ENCODE measurements at places on chromosomes 11 and 22.

DNA sequence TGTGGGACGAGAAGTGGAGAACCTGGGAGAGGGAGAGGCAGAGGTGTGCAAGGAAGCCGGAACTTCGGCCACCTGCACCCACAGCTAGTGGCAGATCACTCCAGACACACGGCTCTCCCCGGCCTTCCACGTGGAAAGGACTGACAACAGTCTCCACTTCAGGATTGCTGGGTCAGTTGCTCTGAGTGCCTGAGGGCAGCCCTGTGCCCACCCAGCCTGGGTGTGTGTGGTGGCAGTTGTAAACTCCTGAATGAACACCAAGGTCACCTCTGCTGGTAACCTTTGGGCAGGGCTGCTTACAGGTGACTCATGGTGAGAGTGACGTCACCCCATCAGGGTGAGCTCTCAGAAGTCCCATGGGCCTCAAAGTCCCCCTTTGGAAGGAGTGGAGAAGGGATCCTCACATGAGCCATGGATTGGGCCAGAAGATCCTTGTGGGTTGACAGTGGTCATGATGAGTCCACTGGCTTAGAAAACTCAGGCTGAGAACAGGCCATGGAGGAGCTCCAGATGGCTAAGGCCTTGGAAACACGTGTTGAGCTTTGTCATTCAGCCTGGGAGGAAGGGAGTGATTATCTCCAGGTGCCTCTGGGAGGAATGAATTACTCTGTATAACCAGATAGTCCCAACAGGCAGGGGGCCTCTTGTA lies 71.3 kb downstream of the BCR start:
- DNase-seq: no peak

DNA sequence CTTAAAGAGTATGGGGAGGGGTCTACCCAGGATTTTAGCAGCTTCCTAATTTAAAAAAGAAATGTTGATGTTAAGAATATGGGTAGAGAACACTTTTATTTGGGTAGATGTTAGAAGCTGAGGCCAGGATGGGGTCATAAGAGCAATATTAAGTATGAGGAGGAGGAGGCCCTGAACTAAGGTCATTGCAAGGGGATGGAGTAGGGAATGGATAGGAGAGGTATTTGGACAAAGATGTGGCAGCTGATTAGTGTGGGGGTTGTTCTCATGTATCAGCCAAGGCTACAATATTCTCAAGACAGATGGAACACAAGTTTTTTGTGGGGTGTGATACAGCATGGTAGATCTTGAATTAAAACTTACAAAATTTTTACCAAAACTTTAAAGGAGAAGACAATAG lies 35.7 kb upstream of the GLYATL2 start:
- no peak for DNase-seq

GRCh38 chr11:44767421-44767820 lies 40.7 kb downstream of the TSPAN18 start:
- no peak for DNase-seq

GRCh38 chr11:102806296-102806695 lies 8.3 kb upstream of the MMP1 start:
- no peak for DNase-seq

DNA sequence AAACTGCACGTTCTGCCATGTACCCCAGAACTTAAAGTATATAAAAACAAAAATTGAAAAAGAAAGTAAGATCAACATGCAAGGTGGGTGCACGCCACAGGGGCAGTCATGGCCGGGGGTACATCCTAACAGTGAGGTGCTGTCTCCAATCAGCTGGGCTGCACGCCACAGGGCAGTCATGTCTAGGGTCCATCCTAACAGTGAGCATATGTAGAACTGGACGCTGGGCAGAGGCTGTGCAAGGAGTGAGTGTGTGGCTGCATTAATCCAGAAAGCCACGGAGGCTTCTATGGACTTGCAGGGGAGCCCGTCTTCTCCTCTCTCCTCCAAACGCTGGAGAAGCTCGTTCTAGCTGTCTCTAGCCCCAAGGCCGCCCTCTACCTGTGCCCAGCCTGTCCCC lies 1105.0 kb downstream of the BRD1 start:
- DNase-seq: no peak

GRCh38 chr11:46249103-46249937 lies 28.1 kb upstream of the CREB3L1 start:
- DNase-seq: no peak

- no peak for DNase-seq
Measured at GRCh38 chr22:22689621-22690345, 45.4 kb downstream of the GGTLC2 start.

GRCh38 chr11:1853376-1854131 lies 670 bp downstream of the LSP1 start:
- DNase-seq: no peak

DNA sequence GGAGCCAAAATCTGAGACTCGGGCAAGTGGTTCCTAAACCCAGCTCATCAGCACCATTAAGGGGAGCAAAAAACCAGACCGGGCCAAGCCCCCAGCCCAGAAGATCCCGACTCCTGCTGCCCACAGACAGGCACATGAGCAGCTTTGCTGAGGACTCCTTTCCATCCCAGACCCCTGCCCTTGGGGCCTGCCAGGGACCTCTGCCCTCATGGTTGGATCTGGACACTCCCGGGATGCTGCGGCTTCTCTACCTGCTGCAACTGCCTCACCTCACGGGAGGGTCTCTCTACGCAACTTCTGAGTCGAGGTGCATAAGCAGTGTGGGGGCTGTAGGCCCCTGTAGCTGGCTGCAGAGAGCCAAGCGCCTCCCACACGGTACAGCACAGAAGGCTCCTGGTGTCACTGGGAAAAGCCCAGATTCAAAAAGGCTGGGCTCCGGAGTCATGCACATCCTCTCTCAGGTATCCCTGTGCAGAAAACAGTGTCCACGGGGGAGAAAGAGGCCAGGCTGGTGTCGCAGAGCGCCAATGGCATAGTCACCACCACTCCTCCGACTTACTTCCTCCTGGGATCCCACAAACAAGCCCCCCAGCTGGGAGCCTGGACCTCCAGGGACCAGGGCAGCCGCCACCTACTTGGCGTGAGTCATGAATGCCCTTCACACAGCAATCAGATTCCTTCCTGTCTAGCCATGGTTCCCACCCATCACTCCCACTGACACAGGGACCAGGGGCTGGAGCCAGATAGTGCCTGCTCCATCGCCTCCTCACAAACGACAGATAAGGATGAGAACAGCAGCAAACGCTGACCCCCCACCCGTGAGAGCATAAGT lies 122.1 kb downstream of the BCR start:
- no peak for DNase-seq

- DNase-seq: no peak
Measured at GRCh38 chr11:55714982-55715888, 53.2 kb downstream of the OR4C6 start.

DNA sequence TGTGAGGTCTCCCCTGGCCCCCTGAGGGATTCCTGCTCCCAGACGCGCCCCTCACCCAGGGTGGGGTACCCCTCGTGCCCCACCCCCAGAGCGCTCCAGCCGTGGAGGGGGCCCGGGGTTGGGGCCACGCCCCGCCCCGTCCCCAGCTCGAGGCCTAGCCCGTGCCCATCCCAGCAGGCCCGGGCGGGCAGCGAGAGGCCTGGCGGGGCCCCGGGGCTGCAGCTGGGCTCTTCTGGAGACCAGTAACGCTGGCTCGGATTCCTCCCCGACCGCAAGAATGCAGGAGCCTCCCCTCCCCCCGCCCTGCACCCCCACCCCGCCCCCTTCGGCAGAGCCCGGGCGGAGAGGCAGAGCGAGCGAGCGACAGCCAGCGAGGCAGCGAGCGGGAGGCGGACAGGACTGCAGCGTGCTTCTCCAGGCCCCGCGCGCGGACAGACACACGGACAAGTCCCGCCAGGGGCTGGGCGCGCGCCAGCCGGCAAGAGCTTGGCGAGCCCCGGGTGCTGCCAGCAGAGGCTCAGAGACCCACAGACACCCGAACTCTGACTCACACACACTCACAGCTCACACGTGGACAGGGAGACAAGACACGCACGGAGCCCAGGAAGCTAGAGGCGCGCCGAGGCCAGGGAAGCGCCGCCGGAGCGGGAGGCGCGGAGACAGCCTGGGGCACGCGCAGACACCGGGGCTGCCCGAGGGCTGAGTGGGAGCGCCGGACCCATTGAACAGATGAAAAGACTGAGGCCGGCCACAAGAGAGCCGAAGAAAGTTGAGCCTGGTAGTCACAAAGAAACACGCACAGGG lies 15.2 kb downstream of the BCL9L start:
- DNase-seq: no peak

- no peak for DNase-seq
Measured at GRCh38 chr22:36423461-36424404, 36.0 kb upstream of the MYH9 start.

- no peak for DNase-seq
Measured at GRCh38 chr22:50058906-50059880, 1.1 kb upstream of the TTLL8 start.

DNA sequence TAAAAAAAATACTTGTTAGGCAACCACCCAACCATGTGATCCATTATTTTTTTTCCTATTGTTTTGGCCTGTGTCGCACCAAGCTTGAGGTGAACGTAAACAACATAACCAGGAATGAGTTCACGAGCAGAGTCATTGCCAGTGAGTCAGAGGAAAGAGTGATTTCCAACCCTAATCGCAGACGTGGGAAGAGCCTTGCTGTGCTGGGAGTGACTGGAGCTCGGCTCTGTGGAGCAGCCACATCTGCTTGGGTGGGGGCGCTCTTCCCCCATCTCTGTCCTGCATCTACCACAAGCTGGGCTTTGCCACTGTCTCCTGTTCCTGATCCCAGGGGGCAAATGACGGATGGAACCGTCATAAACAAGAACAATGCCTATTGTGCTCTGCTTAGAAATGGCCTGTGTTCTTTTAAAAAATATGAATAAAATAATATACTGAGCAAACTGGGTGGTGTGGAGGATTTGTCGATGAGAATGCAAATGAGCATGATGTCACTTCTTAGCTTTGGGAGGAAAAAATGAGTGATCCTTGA lies 210.0 kb downstream of the KIRREL3 start:
- no peak for DNase-seq

DNA sequence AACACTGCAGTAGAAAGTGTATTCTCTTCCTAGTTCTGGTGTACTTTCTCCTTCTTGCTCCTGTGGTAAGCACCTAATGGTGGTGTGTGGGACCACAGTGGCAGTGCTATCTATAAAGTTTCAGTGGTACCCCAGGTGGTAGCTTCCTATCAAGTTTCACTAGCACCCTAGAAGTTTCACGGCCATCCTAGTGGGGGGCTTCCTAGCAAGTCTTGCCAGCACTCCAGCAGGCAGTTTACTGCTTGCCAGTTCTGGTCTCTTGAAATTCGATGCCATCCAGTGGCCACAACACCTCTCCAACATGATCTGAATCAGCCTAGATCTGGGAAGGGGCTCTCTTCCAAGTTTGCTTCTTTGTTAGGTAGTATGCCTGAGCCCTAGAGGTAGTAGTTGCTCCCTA lies 229.6 kb downstream of the SWAP70 start:
- DNase-seq: no peak

DNA sequence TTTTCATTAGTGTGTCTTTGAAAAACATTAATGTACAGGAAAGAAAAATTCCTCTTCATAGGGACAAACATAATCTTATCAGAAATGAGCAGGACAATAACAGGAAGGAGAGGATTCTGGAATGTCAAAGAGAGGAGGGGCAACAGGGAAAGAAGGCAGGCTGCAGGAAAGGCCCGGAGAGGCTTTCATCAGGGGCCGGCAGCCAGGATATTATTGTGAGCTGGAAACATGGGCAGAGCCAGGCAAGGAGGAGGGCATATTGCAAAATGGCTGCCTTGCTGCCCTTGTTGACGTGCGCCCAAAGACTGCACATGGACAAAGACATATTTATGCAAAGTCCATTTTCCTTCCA lies 433.7 kb downstream of the ETS1 start:
- DNase-seq: no peak

DNA sequence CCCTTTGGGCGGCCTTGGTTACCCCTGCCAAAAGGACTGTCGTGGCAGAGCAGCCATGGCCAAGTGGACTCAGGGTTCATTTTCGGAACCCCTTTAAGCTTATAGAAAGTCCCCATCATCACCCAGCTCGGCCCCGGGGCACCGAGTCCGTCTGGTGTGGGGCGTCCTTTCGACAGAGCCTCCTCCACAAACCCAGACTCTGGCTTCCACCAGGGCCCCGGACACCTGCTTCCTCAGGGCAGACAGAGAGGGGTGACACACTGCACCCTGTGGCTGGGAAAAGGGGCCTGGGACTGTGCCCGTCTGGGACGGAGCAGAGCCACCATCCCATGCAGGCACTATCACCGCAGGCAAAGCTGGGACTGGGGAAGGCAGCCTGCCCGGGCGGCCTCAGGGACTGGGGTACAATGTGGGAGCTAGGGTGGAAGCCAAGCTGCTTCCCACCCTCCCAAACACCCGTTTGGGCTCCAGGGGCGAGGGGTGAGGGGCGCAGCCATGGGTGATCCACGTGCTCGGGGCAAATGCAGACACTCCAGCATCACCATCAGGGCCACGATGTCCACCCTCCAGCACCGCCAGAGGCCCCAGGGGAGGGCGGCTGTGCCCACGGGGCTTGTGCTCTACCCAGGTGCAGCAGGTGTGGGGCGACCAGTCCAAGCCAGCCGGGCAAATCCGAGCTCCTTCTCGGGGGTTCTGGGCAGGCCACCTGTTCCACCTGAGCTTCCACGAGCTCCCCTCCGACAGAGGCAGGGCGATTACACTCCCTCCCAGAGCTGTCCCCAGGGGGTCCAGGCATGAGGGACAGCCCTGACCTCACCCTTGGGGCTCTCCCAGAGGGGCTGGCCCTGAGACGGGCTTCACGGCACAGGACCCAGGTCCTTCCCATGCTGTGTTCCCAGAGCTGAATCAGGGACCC lies 11.7 kb upstream of the MRPL23 start:
- DNase-seq: no peak

DNA sequence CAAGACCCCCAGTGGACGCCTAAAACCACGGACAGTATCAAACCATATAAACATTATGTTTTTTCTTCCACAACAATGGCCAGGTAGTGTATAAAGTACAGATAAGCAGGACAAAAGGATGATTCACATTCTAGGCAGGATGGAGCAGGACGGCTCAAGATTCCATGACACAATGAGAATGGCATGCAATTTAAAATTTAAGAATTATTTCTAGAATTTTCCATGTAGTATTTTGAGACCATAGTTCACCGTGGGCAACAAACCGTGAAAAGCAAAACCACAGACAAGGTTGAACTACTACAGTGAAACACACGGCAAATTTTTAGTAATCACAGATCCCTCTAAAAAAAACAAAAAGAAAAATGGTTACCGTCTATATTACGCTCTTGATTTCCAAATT lies 7.5 kb downstream of the NARS2 start:
- DNase-seq: no peak

- DNase-seq: no peak
Measured at GRCh38 chr11:123304828-123305466, 109.9 kb upstream of the CLMP start.
